ENCODE measurements at places on chromosomes 12 and 14.

DNA sequence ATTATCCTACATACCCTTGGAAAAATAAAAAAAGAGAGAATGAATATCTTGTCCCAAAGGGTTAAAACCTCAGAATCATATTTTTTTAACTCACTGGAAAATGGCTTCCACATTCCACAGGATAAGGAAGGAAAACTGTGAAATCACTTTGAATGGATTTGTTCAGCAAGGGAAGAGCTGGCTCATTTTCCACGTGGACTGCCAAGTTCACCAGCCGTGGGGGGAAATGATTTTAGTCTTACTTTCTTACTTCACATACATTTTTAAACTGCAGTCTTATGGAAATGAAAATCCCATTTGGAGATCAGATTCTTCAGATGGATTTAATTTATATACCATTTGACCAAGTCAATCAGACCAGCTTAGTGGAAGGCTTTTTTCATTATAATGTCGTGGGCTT lies 29.9 kb upstream of the AEBP2 start:
- no peak for DNase-seq

GRCh38 chr14:55851301-55851700 lies 266.9 kb upstream of the PELI2 start:
- no peak for DNase-seq

GRCh38 chr14:29926701-29927375 lies 809 bp downstream of the PRKD1 start:
- DNase-seq = no peak

DNA sequence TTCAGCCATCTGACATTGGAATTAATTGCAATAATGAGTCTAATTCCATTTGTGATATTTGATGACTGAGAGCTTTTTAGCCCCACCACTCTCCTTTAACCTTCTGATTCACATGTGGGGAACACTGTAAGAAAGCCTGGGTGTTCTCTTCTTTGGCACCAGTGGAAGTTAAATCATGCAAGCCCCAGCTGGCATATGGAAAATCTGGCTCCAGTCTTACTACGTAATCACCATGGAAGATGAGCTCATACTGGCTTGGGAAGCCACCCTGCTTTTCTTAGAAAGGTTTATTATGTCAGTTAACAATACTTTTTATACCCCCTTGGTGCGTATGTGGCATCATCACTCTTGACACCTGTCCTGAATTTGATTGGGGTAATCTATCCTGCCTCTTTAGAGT lies 479.3 kb downstream of the SLC16A7 start:
- DNase-seq = no peak

GRCh38 chr12:113071135-113072112 lies 14.9 kb downstream of the DTX1 start:
- no peak for DNase-seq

Data from stimulated activated CD4-positive, alpha-beta T cell treated with anti-CD3 and anti-CD28 coated beads, TNF-alpha, amount 100 ng/mL, for 4 hours (primary cell).